ENCODE measurements at places on chromosomes 2 and 18.

DNA sequence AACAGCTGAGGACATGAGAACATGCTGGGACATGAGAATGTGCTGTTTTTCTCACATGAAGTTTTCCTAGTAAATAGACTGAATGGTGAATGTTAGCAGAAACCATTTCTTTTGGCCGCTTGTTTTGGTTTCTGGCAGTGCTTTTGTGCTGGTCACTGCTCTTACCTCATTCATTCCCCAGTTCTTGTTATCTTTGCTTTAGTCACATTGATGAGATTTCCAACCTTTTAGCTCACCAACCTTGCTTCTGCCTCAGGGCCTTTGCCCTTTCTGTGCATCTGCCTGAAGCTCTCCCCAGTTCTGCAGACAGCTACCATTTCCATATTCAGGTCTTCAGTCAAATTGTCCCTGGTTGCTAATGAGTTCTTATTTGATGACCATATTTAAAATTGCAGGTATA is 91.6 kb downstream of the PTPRM start:
- no peak for DNase-seq

DNA sequence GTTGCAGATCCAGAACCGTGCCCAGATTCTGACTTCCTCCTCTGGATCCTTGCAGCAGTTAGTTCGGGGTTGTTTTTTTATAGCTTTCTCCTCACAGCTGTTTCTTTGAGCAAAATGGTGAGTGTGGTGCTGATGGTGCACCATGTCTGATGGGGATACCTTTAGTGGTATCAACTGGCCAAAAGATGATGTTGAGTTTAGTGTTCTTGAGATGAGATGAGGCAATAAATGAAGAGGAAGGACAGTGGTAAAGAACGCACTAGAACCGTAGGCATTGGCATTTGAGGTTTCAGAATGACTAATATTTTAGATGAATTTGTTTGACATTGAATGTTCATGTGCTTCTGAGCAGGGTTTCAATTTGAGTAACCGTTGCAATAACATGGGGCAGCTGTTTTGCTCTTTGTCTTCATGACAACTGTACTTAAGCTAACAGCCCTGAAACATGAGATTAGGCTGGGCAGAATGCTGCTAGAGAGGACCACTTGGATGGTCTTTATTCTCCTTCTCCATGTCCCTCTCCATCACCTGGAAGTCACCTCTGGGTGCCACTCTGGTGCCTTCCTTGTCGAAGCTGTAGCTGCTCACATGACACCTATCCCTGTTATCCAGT is 3.9 kb downstream of the CTLA4 start:
- no peak for DNase-seq

- DNase-seq: no peak
Observed at GRCh38 chr18:27404855-27405254, 219.7 kb upstream of the CHST9 start.

DNA sequence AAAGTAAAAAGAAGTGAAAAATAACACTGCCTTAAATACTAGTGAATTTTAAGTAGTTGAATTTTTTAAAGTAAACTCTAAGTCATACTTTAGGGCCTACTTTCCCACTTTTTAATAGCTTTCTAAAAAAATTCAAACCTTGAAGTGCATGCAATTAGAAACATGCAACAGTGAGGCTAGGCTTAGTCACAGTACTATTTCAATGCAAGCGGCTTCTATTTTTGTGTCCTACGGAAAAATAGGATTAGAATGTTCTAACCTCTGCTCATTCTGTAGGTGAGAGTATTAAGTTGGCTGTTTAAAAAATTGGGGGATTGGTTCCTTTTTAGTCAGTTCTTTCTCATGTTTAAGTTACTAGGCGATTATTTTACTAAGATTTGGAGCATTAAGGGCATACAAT is 39.1 kb upstream of the PSMD14 start:
- DNase-seq: no peak

DNA sequence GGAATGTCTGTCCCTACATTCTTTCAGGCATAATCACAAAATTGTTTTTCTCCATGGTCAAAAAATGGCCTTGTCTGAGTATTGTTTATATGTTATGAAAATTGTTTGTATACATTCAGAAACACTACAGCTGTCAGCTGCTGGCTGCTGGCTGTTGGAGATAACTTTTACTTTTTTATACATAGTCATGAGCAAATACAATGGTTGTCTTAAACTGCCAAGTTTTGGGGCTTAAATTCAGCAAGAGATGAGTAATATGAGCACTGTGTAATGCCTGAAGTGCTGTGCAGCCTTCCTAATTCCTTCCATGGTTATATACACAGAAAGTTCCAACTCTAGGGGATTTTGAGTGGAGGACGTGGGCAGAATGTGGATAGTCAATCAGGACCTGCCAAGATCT is 168.9 kb upstream of the RMP24 start:
- no peak for DNase-seq

DNA sequence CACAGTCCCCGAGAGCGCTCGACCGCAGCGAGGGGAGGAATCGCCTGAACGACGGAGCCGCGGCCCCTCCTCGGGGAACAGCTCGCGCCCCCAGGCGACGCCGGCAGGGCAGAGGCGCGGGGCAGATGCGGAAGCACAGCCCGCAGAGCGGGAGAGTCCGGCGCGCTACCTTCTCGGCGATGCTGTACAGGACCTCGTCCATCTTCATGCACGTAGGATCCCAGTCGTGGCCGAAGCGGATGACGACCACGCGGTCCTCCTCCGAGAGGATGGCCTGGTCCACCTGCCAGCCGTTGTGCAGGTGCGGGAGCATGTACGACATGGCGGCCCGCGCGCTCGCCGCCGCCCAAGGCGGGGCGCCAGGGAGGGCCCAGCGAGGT is 302 bp downstream of the TXNL4A start:
- DNase-seq: peak; percentile 75

GRCh38 chr2:108575132-108575966 is 41.1 kb downstream of the LIMS1 start:
- DNase-seq: no peak

DNA sequence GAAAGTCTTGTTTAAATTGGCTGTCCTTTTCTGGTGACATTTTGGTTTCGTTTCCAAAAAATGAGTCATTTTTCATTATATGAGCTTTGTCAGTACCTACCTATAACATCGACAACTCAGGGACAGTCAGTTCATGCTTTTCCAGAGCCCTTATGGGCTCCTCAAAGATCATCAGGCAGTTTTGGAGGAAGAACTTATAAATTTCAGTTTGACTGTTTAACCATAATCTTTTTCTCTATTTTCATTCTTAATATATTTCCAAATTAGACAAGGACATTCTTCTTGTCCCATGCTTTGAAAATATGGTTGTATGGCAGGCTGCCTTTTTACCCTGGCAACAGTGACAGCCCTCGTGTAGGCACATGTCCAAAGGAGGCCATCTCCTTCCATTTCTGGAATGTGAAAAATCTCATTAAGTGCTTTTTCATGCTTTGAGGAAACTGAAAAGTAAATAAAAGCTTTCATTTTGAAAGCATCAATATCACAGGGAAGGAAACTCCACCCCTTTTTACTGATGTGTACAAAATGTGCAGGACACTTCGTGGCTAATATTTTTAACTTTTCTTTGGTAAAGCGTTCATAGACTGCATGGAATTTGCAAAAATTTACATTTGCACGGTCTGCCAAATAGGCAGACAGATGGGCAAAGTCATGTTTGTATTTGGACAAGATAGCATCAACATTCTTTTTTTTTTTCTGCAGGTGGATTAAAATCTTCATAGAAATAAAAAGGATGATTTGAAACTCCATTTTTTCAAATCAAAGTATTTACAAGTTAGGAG is 7.2 kb upstream of the PROC start:
- DNase-seq: no peak

DNA sequence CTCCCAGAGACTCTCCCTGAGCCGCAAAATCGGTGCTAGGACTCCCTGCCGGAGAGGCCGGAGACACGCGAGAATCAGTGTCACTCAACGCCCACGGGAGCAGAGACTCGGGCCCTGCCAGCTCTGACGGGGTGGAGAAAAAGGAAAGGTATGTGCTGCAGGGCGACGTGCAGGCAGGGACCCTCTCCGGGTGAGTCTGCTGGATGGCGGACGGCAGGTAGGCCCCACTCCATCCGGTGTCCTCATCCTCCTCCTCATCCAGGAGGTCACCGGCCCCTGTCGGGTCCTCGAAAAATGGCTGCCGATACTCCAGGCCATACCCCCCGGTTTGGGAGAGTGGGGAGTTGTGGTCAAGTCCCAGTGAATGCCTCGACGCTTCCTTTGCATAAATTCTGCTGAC is 110.7 kb downstream of the PMAIP1 start:
- DNase-seq: no peak

DNA sequence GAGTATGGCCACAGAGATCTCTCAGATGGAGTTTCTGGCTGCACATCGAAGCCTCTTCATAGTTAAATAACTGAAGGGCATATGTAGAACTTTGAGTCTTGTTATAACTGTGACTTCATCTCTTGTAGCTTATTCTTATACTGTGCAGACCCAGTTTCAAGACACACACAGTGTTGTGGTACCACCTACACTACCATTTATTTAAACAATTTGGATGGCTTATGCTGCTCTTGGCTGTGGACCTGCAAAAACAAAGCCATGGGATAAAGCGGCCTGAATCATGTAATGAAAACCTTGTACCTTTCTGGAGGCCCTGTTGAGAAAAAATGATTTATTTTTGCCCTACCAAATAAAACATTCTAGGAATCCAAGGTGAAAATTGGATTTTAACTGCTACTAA is 262.8 kb upstream of the RASGRP3 start:
- no peak for DNase-seq

GRCh38 chr2:1563943-1564891 is 151.0 kb downstream of the TPO start:
- DNase-seq: no peak

- DNase-seq: peak; percentile 74
Observed at GRCh38 chr2:17539611-17540092, 844 bp upstream of the VSNL1 start.
